Posterior cingulate gyrus (tissue), 11 donors: ENCODE measurements at places on chromosomes 1 and 21.

GRCh38 chr1:27045973-27046558, 33.4 kb upstream of the TENT5B start:
- DNase-seq: peak; percentile 73

DNA sequence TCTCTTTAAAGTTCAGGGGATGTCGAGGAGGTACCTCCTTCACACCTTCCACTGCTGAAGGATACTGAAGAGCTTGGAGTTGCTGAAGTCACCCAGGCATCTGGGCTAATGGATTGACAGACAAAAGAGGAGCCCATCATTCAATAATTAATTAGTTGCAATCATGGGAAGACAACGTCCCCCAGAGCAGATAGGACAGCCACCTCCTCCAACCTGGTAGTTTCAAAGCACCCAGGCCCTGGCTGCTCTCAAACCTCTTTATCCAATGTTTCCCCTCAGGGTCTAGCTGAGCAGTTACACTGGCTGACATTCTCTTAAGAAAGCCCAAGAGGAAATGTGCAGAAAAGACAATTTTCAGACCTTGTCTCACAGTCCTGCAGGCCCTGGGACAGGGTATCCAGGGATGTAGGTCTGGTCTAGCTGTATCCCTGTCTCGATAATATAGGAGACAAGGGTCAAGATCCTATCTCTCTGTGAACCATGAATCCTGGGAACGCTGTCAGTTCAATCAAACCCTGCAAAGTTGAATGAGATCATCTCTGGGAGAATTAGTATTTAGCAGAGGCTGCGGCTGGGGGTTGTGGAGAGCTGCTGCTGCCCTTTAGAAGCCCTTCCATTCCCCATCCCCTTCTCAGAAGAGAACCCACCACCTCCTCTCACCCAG, 1.1 kb downstream of the TSPAN2 start:
- DNase-seq: no peak

GRCh38 chr1:83109692-83110091, 889.2 kb downstream of the TTLL7 start:
- DNase-seq: no peak

DNA sequence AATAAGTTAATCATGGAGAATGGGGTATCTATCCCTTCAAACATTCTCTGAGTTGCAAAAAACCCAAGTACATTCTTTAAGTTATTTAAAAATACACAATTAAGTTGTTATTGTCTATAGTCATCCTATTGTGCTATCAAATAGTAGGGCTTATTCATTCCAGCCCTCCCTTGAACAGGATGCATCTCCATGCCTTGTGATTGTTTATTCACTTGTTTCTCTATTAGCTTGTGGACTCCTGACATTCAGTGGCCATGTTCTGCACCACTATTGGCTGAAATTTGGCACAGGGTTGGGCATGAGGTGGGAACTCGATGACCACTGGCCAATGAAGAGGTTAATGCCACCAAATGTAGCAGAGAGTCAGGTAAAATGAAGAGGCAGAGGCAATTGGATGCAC, 272.8 kb downstream of the TNR start:
- DNase-seq: no peak

GRCh38 chr1:228256626-228257375, 49.0 kb downstream of the OBSCN start:
- DNase-seq: no peak

- DNase-seq: no peak
Measured at GRCh38 chr1:19113697-19114092, 96.4 kb downstream of the UBR4 start.

- no peak for DNase-seq
Measured at GRCh38 chr1:84973498-84974334, 23.2 kb downstream of the MCOLN2 start.

DNA sequence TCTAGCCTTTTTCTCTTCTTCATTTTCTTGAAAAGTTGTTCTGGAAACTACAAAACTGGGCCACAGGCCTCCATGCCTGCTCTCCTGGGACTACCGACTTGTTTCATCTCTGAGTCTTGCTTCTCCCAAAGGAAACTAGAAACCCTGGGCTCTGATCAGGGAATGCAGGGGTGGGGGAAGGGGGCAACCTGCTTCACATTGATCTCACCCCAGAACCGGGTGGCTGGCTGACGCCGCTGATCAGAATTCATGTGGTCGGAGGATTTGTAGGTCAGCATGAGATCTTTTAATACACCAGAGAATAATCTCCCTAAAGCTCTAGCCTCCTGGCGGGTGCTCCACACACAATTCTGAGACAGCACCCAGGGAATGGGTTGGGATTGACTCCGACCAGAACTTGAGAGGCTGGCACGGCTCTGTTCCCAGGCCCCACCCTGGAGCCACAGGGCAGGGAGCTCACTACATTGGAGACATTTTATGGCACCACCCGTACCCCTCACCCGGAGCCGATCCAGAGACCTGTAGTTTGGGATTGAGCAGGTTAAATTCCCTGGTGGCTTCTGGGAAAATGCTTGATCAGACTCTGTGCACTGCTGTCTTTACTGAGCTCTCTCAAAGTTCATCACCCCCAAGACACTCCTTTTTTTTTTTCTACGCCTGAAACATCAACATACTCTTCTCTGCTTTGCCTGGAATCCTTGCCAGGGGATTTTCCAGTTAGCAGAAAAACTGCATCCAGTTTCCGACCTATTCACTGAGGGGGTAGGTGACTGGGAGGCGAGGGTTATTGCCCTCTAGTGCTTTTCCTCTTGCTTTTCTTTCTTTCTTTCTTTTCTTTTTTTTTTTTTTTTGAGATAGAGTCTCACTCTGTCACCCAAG, 12.2 kb upstream of the ARHGEF10L start:
- DNase-seq: no peak

DNA sequence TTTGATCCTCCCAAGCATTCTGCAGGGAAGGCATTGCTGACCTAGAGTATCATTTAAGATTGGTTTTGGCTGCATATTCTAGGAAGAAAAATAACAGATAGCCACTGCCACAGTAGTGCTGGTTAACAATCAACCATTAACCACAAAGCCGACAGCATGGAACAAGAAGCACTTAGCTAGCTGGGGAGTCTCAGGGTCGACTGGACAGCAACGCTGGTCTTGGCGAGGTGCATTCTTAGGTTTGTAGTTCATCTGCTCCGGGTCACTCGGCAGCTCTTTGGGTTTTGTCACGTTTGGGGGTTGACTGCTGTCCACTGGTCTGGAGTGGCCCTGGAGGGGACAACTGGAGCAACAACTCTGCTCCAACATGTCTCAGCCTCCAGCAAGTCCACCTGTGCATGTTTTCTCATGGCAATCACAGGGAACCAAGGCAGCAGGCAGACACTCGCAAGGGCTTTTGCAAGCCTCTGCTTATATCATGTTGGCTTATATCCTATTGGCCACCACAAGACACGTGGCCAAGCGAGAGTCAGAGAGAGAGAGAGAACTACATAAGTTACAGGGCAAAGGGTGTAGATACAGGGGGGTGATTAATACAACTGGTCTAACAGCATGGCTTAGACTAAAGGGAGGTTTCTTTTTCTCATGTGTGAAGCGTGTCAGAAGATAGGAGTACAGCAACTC, 99.5 kb downstream of the LACTBL1 start:
- no peak for DNase-seq

- DNase-seq: no peak
Measured at GRCh38 chr1:85652327-85652726, 55.9 kb downstream of the ZNHIT6 start.

DNA sequence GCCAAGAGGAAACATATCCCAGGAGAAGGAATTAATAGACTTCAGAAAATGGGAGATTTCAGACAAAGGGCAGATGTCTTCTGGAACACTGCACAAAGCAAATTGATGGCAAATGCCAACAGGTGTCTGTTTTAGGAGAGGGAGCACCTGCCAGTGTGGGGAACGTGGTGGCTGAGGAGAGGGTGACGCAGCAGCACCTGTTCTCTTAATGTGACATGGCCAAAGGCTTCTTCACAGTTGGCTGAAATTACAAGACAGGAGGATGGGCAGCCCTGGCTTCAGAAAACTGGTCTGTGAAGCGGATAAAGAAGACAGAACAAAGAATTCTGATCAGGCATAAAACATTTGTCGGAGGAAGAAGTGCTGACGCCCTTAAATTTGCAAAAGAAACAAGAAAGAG, 178.7 kb upstream of the RUNX1 start:
- DNase-seq: no peak

GRCh38 chr1:185837711-185838110, 103.5 kb downstream of the HMCN1 start:
- no peak for DNase-seq

DNA sequence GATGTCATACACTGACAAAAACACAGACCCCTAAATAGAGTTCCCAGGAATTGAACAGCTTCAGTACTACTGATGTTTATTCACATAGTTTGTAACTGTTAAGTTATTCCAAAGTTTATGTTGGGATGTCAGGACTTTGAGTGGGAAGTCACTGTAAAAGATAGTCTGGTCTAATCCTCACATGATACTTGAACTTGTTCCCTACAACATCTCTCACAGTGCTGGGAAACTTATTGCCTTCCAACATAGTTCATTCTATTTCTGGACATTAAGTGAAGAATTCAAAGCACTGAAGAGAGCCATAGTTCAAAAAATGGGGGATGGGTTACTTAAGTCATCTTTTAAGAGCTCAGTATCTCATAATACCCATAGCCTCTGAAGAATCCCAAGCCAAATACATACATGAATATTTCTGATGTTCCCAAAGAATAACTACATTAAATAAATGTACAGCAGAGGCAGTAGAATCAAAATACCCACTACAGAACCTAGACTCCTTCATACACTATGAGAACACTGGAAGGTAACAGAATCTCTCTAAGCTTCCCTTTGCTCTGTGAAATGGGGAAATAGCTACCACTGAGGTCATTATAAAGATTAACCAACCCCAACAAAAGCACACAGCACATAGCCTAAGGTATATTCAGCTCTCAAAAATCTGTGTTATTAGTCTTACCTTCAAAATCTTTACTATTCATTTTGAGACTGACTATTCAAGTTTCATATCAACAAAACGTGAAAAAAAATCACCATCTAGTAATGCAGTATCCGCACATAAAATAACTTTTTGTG, 81.4 kb downstream of the ESRRG start:
- DNase-seq: no peak

- no peak for DNase-seq
Measured at GRCh38 chr1:104991702-104992101, 1242.0 kb downstream of the AMY1C start.

GRCh38 chr1:155981266-155982088, 3.1 kb upstream of the ARHGEF2 start:
- peak; percentile 50 for DNase-seq

GRCh38 chr1:195173753-195174152, 1434.5 kb downstream of the KCNT2 start:
- DNase-seq: no peak

- DNase-seq: no peak
Measured at GRCh38 chr1:78275906-78276685, 214.7 kb upstream of the PTGFR start.

DNA sequence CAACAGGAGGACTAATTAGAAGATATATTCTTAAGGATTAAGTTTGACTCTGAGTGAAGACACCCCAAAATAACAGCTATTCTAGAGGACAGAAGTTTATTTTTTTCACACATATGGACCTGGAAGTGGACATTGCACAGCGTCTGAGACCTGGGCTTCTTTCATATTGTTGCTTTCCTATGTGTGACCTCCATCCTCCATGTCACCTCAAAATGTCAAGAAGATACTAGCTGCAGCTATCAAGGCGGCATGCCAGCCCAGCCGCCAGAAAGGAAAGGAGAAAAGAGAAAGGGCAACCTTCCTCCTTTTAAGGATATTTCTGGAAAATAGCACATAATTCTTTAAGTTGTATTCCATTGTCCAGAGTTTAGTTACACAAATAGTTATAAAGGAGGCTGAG, 220.4 kb downstream of the PATJ start:
- DNase-seq: no peak

DNA sequence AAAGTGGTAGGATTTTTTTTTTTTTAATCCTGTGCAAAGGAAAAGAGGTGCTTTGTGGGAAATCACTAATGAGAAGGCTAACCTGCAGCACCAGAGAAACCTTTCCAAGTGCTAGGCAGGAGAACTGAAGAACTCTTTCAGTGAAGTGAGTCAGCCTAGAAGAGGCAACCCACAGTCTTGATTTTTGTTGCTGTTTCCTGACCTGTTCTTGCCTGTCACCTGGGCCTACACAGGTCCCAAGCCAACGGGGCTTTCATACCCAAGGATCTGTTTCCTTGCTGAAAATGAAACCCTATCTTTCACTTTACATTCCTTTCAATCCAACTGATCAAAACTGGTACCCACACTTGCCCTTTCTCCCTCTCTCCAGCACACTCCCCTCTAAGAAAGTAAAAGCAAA, 7.1 kb upstream of the IKBKE start:
- no peak for DNase-seq

DNA sequence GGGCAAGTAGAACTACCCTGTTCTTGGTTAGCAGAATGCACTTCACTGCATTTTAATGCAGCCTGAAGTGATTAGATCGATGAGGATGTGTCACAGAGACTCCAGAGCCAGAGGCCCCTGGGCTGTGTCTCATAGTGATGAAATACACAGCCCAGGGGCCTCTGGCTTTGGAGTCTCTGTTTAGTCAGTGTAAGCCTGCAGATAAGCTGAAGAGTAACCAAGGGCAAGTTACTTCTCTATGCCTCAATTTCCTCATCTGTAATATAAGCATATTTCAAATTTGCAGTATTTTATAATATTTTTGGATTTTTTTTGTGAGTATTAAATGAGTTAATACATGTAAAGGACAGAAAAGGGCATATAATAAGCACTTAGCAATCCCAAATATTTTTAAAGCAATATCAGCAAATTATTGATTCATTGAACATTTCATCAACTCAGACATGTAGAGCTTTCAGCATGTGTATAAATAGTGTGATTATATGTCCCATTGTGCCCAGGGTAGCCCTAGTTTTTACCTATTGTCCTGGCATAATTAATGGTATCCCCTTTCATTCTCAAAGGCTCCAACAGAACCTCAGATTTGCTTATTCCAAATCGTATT, 23.6 kb upstream of the APOBEC4 start:
- no peak for DNase-seq

DNA sequence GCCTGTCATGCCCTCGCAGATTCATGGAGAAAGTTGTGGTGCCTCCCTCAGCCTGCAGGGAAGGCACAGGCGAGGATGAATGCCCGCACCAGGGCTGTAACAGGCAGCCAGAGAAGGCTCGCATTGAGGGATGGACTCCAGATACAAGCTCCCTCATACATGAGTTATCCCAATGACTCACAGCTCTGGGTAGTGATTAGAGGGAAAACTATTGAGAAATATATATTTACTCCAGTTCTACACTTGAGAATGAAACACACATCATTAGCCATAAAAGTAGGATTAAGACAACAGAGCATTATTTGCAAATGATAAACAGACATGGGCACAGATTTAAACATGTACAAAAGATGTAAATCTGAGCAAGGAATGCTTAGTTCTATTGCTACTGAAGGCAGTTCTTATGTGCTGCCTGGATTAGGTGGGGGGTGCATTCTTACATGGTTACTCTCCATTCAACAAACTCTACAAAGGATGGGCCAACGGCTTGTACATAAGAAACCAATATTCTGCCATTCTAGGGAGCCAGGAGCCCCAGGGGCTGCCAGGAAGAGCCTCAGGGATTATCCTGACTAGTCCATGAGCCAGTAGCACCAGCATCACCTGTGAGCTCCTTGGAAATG, 97.9 kb downstream of the CSMD2 start:
- DNase-seq: no peak
